ENCODE measurements at places on chromosomes 13 and 19. TPM values are rescaled to one million over a fixed set of nuclear protein-coding genes. Genes with fewer than 3 reads are reported as not detected.

PTH2 gene
- not detected for polyA plus RNA-seq

TNFSF9 gene
- 0.14 TPM for polyA plus RNA-seq

PRTN3 gene
- not detected for polyA plus RNA-seq

CGB5 gene
- not detected for polyA plus RNA-seq

ZNF556 gene
- polyA plus RNA-seq: not detected

CAPN12 gene
- 0.91 TPM for polyA plus RNA-seq

DHDH gene
- polyA plus RNA-seq: not detected

GPR12 gene
- polyA plus RNA-seq: not detected

CCDC169 gene
- polyA plus RNA-seq: 0.61 TPM

ABCA7 gene
- polyA plus RNA-seq: 9.1 TPM

IZUMO4 gene
- polyA plus RNA-seq: 2.7 TPM

WDR62 gene
- 10.6 TPM for polyA plus RNA-seq

ACER1 gene
- polyA plus RNA-seq: not detected

Measured in right cardiac atrium (tissue), 5 donors.